ENCODE measurements at places on chromosomes 4 and X. TPM values are rescaled to one million over a fixed set of nuclear protein-coding genes. Genes with fewer than 3 reads are reported as not detected.
A peak's percentile ranks its signal among the peaks of the same experiment; 100 is the strongest.

DNA sequence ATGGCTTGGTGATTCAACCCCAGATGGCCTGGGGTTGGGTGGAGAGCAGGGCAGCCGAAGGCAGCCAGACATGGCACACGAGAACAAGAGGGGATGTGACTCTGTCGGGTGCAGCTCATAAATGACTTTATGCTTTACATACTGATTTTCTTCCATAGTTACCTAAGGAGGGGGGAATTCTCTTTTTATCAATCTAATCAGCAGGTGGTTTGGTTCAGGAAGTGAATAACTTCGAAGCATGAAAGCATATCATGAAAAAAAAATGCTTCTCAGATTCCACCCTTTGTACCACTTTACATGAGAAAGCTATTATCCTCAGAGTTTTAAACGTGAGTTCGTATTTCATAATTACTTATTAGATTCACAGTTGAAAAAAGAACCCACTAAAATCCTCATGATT lies 908.9 kb upstream of the LCORL start:
- H3K4me3 ChIP-seq = no peak overlapping the region
- H3K36me3 ChIP-seq = no peaks in the 10 kb centered on the region
- H3K27me3 ChIP-seq = no peaks in the 10 kb centered on the region

ZNF157 gene
- 0.89 TPM for total RNA-seq

GRCh38 chrX:44733931-44734330 lies 109.9 kb upstream of the DUSP21 start:
- H3K36me3 ChIP-seq = no peaks in the 10 kb centered on the region
- no peak for DNase-seq
- no peak overlapping the region for H3K27ac ChIP-seq
- H3K27me3 ChIP-seq = no peaks in the 10 kb centered on the region
- no peak overlapping the region for H3K4me3 ChIP-seq

DGAT2L6 gene
- not detected for total RNA-seq

DNA sequence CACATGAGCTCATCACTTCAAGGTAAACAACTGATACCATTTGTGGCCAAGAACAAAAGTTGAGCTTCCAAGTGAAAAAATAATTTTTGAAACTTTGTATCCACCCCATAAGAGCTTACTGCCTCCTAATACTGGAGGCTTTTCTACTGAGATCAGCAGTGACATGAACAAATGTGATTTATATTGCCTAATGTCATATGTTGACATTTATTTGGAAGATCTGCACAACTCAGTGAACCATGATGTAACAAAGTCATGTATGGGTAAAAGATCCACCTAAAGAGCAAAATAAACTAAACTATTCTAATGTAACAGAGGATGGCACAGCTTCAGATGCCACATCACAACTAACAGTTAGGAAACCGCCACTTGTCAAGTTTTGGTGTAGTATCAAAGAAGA lies 65.8 kb downstream of the AFAP1 start:
- no peak for DNase-seq
- no peak overlapping the region for H3K4me3 ChIP-seq
- no peaks in the 10 kb centered on the region for H3K36me3 ChIP-seq

TBL1X gene
- total RNA-seq = 50.8 TPM

- H3K36me3 ChIP-seq = no peaks in the 10 kb centered on the region
- H3K4me1 ChIP-seq = no peaks in the 10 kb centered on the region
- no peak overlapping the region for H3K27ac ChIP-seq
- H3K27me3 ChIP-seq = no peaks in the 10 kb centered on the region
- H3K4me3 ChIP-seq = no peak overlapping the region
- DNase-seq = no peak
Measured at GRCh38 chr4:16524911-16525554, 298.8 kb upstream of the TAPT1 start.

C4orf17 gene
- total RNA-seq = not detected

GRCh38 chr4:88991746-88992145 lies 65.2 kb downstream of the FAM13A start:
- no peaks in the 10 kb centered on the region for H3K4me1 ChIP-seq
- no peaks in the 10 kb centered on the region for H3K36me3 ChIP-seq
- DNase-seq = no peak
- H3K27ac ChIP-seq = no peak overlapping the region
- no peaks in the 10 kb centered on the region for H3K27me3 ChIP-seq
- no peak overlapping the region for H3K4me3 ChIP-seq

- peaks cover 6% of the 10 kb centered on the region for H3K27me3 ChIP-seq
- peak overlapping the region; percentile 49 for H3K4me3 ChIP-seq
- H3K36me3 ChIP-seq = no peaks in the 10 kb centered on the region
- no peak for DNase-seq
Measured at GRCh38 chrX:56233100-56233499, 944 bp downstream of the KLF8 start.

RTL5 gene
- total RNA-seq = 3.4 TPM

- no peak overlapping the region for H3K27ac ChIP-seq
- H3K27me3 ChIP-seq = peaks cover 3% of the 10 kb centered on the region
- H3K4me3 ChIP-seq = no peak overlapping the region
- H3K36me3 ChIP-seq = no peaks in the 10 kb centered on the region
- no peak for DNase-seq
Measured at GRCh38 chr4:11407551-11407950, 21.1 kb downstream of the HS3ST1 start.

DNA sequence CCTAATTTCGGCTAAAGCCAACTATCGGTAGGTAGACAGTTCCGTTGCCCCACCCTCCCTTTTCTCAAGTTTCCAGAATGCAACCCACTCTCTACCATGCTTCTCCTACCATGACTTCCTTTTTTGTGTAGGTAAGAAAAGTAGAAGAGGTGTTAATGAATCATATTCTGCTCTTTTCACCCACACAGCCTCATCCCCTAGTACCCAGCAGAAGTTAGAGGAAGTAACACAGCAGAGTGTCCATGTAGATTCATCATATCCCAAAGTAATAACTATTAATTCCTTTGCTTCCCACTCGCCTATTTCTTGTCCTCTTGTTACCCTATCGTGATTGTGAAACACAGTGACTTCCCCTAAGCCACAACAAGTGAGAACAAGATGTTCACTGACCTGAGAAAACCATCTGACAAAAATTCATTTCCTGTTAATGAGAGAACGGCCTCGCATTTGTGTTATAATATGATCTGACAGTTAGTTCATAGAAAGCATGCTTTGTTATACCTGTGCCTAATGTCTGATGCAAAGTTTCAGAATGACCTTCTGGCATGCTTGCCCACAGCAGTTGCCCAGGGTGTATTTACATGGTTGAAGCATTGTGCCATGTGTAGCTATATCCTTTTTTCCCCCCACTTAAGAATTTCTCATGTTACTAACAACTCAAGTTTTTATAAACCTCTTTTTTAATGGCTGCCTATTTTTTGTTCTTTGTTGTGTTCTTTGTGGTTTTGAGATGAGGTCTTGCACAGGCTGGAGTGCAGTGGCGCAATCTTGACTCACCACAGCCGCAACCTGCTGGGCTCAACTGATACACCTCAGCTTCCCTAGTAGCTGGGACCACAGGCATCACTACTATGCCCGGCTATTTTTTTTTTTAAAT lies 185.6 kb downstream of the RAP1GDS1 start:
- peak overlapping the region; percentile 1 for H3K4me3 ChIP-seq
- peak overlapping the region; percentile 57 for H3K27ac ChIP-seq
- peaks cover 7% of the 10 kb centered on the region for H3K36me3 ChIP-seq
- H3K27me3 ChIP-seq = no peaks in the 10 kb centered on the region

SATL1 gene
- total RNA-seq = not detected

MAN2B2 gene
- 34.8 TPM for total RNA-seq

DNA sequence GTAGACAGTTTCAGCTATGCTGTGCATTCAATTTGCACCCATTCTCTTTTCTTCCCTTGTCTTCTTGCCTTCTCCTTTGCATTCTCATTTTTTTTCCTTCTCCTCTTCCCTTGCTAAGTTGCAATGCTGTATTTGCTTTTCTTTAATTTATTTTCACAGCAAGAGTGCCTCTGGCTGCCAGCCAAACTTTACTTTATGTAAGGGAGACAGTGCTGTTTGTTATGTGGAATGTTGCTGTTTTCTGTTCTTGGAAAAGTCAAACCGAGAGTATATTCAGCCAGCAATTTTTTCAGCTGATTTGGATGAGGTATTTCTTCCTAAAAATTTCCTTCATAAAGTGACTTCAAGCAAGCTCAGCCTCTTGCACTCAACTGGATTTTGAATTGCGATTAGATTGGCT lies 1293.4 kb downstream of the ARAP2 start:
- no peak for DNase-seq
- no peak overlapping the region for H3K4me3 ChIP-seq

- H3K27me3 ChIP-seq = peaks cover 3% of the 10 kb centered on the region
- H3K4me3 ChIP-seq = peak overlapping the region; percentile 58
- H3K4me1 ChIP-seq = peaks cover 61% of the 10 kb centered on the region
- DNase-seq = no peak
- no peak overlapping the region for H3K27ac ChIP-seq
Measured at GRCh38 chrX:40012868-40013265, 84.9 kb downstream of the BCOR start.

DNA sequence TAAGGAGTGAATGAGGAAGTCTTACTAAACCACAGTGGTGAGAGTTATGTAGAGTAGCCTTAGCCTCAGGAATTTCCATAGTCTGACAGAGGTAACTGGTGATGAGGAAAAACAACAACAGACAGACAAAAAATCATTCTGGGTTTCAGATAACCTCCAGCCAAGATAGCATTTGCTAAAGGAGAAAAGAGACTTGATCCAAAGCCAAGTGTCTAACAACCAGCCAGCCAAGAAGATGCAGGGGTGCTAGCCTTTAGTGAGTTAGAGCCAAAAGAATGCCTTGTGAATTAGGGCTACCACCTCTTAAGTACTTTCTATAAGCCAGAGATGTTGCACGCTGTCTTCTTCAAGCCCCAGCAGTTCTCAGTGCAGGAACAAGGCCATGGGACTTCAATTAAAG lies 478.0 kb upstream of the CPEB2 start:
- no peaks in the 10 kb centered on the region for H3K36me3 ChIP-seq
- H3K4me1 ChIP-seq = no peaks in the 10 kb centered on the region
- H3K27me3 ChIP-seq = no peaks in the 10 kb centered on the region
- DNase-seq = no peak
- no peak overlapping the region for H3K27ac ChIP-seq
- H3K4me3 ChIP-seq = no peak overlapping the region

DSPP gene
- total RNA-seq = not detected

P2RY4 gene
- total RNA-seq = 0.44 TPM

DNA sequence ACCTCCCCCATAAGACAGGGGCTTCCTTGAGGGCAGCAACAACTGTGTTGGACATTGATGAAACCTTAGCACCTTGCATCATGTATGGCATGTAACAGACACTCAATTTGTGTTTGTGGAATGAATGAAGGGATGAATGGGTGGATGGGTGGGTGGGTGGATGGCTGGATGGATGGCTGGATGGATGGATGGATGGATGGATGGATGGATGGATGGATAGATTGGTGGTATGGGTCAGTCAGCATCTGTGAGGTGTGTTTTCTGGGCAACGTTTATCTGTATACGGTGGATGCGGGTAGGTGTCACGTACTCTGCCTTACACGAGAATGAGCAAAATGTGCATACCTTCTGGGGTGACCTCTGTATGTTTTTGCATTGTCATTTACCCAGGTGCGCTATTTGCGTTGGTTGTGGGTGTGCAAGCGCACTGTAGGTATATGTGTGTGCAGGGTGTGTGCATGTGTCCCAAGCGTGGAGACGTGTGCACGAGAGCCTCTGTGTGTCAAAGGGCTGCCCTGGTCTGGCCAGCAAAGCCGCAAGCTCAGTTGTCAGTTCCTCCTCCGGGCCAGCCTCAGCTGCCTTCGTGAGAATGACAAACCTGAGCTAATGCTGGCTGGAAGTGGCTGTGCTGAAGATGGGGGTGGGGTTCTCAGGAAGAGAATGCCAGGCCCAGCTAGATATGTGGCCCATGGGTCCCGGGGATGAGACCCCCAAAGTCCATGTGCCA lies 26.5 kb downstream of the ELF4 start:
- peak overlapping the region; percentile 68 for H3K27ac ChIP-seq
- H3K4me3 ChIP-seq = peak overlapping the region; percentile 58

- H3K27me3 ChIP-seq = no peaks in the 10 kb centered on the region
- DNase-seq = no peak
Measured at GRCh38 chr4:155924637-155925036, 21.1 kb downstream of the TDO2 start.

DNA sequence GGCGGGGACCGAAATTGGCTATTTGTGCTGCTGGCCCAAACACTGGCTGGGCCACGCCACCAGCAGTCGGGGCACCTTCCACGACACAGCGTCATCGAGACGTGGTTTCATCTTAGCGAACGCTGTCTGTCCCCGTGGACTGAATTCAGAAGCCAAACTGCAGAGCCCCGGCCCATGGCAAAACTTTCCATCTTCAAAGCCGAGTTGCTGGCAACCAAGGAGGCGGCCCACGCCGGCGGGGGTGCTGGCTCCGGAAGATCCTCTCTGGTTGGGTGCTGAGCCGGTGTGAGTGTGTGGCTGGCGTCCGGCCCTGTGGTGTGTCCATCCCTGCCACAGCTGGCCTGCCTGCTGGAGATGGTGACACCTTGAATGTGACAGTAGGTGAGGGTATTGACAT lies 96.6 kb upstream of the ADRA2C start:
- H3K27ac ChIP-seq = no peak overlapping the region
- DNase-seq = no peak
- no peak overlapping the region for H3K4me3 ChIP-seq
- no peaks in the 10 kb centered on the region for H3K36me3 ChIP-seq

Measured in T-cell (primary cell).